ENCODE measurements at places on chromosomes 5 and 9.

GRCh38 chr9:101254733-101255433 lies 129.9 kb downstream of the BAAT start:
- DNase-seq: no peak

GRCh38 chr9:93294011-93294410 lies 110.1 kb downstream of the WNK2 start:
- no peak for DNase-seq

DNA sequence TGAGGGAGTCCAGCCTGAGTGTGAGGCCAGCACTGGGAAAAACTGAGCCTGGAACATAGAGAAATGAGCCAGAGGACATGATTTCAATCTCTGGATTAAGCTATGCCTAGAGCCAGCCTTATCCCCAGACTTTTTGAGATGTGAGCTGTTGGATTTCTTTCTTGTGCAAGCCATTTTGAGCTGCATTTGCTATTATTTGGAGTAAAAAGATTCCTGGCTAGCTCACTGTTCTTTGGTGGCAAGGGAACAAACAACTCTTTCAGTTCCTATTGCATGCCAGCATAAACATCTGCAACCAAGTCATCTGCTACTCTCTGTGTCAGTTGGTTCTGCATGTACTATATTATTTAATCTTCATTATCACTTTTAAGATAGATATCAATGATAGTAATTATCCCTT lies 70.1 kb upstream of the MAN2A1 start:
- DNase-seq: no peak

GRCh38 chr5:56585461-56585860 lies 229.9 kb upstream of the MAP3K1 start:
- DNase-seq: no peak

- no peak for DNase-seq
Measured at GRCh38 chr9:96140296-96141127, 161.5 kb downstream of the HSD17B3 start.

GRCh38 chr5:23440703-23441102 lies 66.7 kb upstream of the PRDM9 start:
- no peak for DNase-seq

DNA sequence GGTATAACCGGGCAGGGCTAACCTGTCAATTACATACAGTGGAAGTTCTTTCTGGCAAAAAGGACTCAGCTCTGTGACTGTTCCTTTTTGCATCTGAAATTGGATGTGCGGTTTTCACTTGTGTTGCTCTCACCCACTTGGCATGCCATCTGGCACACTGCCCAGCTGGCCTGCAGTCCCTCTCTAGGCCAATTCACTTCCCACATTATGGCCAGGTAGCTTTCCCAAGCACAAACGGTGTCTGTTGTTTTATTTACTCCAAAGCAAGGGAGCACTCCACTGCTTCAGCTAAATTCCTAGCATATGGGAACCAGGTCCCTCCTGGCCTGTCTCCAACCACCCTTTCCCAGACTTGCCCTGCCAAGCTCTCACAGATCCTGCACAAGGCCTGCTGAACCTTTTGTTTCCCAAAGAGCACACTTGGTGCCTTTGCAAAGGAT lies 132.5 kb downstream of the SEMA6A start:
- DNase-seq: no peak

DNA sequence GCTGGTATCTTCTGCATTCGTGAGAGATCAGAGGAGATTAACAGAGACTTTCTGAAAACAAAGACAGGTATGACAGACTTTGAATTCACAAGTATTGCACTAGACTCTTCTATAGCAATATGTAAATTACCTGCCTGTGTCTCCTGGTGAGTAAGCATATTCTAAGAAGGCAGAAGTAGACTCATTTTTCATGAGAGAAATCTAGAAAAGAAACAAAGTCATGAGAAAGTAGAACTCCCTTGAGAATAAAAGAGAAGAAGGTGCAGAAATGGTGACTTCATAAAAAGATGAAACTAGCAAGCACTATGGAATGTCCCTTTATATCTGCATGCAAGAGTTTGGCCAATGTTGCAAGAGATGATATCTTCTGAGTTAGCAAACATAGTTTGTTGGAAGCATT lies 419.8 kb downstream of the DMRT2 start:
- no peak for DNase-seq

GRCh38 chr5:123150089-123150488 lies 61.0 kb downstream of the PRDM6 start:
- no peak for DNase-seq

GRCh38 chr5:169695025-169695625 lies 58.0 kb downstream of the DOCK2 start:
- DNase-seq: no peak

DNA sequence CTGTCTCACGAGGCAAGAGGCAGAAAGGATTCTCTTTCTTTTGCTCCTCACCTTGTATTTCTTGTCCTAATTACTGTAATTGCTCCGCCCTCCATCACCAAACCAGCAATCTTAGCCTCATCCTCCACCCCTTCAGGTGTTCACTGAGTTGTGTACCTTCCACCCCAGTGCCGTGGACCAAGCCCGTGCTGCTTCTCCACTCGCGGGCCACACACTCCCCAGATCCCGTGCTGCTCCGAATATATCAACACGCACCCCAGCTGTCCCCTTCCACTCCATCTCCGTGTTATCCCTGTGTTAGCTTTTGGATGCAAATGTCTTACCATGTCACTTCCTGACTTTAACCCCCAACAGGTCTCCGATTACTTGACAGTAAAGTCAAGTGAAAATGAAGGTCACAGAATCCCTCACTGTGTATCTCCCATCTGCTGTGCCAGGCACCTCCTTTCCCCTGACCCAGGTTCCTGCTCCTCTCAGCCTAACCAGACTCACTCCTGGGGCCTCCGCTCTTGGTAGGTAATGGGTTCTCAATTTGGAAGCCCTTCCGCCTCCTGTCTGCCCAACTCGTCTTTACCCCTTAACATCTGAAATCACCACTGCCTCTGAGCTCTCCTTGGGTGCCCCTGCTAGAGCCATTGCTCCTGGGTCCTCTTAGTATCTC lies 320.2 kb downstream of the MED10 start:
- no peak for DNase-seq

DNA sequence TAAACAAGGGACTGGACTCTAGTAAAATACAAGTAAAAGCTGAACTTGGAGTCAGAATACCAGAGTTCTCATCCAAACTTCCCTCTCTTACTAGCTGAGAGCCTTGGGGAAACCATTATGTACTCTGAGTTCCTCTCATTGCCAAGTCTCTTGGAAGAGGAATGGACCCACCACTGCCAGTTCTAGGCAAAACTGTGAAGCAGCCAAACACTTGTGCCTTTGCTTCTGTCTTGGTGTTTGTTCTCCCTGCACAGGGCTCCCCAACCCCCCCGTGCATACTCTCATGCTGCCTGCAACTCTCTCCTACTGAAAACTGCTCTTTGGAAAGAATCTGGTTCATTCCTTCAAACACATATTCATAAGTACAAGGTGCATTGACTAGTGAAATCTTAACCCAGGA lies 102.6 kb downstream of the PDZD2 start:
- DNase-seq: no peak

DNA sequence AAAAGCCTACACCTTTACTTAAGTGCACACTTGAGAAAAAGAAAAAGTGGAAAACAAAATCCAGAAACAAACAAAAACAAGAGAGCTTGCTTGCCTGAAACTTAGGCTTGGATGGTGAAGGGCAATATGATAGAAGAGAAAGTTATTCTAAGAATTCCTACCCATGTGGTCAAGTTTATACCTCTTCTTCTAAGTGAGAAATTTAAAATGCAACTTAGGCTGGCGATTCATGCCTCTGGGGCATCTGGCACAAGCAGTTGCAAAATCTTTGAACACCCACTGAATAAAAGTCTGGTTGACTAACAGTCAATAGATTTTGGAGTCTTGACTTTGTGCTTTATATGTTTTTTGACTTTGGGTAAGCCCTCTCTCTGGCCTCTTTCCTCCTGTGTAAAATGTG lies 239.6 kb downstream of the KDM4C start:
- no peak for DNase-seq

- DNase-seq: no peak
Measured at GRCh38 chr9:2414465-2414864, 207.1 kb upstream of the VLDLR start.

DNA sequence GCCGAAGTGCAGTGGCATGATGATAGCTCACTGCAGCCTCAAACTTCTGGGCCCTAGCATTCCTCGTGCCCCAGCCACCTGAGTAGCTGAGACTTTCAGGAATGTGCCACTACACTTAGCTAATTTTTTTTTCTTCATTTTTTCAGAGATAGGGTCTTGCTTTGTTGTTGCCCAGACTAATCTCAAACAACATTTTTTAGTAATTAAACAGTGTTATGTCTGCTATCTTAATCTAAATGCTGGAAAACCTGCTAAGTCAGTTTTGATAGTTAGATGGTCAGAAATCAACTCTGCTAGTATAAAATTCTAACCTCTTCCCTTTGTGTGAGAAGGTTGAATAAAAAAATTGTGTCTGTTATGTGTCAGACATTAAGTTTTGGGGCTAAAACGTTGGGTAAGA lies 12.4 kb downstream of the G3BP1 start:
- DNase-seq: no peak

DNA sequence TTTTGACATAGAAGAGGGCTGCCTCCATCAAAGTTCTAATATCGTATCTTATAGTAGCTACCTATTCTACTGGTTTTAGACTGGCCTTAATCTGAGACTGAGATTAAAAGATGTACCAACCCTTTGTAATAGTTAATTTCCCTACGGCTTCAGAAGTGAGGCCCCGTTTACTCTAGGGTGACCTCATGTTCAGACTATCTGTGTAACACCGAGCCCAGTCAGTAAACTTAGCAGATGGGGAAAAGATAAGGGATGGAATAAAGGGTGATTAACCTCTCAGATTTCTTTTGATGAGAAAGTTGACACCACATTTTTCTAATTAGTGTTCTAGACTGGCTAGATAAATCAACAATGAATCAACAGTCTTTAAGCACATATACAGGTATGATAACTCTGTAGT lies 283.1 kb downstream of the KCTD16 start:
- DNase-seq: no peak

DNA sequence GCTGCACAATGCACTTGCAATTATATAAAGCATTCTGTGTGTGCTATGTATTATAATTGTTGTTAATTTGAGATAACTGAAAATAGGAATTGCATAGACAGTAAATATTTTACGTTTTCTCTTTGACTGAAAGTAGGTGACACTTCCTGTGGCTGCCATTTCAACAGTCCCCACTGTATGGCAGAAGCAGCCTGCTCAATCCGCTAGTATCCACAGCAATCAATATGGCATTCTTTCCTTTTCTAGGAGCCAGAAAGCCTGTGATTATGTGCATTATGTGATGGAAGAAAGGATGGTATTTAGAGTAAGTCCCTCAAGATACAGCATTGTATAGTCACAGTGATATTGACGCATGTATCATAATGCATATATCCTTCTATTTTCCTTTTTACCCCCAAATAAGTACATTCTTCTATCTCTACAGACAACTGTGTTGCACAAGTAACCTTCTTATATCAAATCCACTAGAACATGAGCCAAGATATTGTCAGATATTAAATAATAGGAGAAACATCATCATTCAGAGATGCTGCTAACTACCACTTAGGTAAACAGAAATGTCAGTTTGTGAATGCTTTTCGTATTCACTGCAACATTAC lies 59.7 kb downstream of the CARTPT start:
- DNase-seq: no peak

GRCh38 chr9:37405764-37406380 lies 16.6 kb upstream of the GRHPR start:
- no peak for DNase-seq

DNA sequence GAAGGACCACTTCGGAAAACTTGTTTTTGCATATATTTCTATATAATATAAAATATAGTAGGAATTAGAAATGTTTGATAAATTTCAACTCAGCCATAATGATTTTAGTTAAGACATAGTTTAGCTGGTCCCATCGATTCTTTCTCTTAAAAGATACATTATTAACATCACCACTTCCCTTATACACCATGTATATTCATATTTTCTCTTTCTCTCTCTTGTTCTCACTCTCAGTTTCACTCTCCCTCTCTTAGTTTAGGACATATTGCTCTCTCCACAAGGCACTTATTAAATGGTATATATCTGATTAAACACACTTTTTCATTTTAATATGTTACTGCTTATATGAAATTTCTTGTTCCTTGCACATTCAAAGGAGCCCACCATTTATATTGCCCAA lies 90.1 kb upstream of the RASEF start:
- no peak for DNase-seq

DNA sequence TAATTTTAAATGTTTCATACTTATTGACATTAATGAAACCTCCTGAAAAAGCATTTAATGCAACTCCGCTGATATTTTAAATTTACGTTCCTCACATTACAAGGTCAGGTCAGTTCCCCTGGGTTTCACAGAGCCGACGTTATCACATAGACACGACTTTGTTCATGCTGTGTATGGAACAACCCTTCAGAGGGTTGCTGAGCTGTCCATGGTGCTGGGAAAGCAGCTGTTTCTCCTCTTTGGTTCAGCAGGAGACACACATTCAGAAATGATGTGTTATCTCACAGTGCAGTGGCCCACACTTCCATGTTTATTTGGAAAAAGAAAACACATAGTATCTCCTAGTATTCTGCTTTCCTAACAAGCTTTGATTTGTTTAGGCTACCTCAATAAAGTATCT lies 53.5 kb downstream of the PPP2R2B start:
- no peak for DNase-seq

DNA sequence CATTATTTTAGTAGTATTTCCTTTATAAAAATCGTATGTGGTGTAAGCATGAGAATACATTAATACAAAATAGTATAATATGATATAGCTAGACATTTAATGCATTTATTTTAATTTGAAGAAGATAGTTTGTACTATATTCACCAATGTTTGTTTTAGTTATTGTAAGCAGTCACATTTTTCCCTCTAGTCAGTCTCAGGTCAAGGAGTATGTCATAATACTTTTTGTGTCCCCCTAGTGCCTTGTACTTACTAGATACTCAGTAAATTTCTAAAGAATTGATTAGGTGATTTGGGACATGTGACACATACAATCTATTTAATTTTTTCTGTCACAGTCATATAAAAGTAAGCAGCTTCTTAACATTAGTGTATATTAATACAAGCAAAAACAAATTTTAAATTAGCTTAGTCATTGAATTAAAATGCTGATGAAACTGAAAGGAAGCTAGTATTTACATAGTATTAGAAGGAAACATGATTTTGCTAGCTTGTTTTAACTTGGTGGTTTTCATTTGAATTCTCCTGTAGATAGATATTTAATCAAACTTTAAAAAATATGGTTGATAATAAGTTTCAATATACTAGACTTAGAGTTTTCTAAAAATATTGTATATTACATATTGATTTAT lies 242.2 kb downstream of the FER start:
- DNase-seq: no peak

GRCh38 chr5:56819060-56819881 lies 3.9 kb downstream of the MAP3K1 start:
- DNase-seq: no peak

- DNase-seq: no peak
Measured at GRCh38 chr5:961711-962240, 46.8 kb upstream of the NKD2 start.

- no peak for DNase-seq
Measured at GRCh38 chr5:26763215-26763614, 275.2 kb downstream of the CDH9 start.

DNA sequence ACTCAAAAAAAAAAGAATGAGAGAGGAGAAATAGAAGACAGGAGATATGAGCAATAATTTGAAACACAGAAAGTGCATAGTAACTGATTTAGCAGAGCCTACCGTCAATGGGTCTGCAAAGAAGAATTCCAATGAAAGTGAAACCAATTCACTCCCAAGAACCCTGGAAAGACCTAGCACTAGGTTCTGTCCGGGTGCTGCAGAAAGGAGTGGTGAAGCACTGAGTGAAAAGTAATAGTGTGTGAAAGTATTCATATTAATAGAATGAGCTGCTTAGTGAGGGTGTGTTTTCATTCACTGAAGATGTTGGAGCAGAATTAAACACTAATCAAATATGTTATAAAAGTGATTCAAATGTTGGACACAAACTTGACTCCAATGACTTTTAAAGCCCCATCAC lies 51.3 kb upstream of the SLC30A5 start:
- DNase-seq: no peak
